ENCODE measurements at places on chromosomes 5 and 9. TPM values are rescaled to one million over a fixed set of nuclear protein-coding genes. Genes with fewer than 3 reads are reported as not detected.

IL3 gene
- polyA plus RNA-seq = not detected

DNA sequence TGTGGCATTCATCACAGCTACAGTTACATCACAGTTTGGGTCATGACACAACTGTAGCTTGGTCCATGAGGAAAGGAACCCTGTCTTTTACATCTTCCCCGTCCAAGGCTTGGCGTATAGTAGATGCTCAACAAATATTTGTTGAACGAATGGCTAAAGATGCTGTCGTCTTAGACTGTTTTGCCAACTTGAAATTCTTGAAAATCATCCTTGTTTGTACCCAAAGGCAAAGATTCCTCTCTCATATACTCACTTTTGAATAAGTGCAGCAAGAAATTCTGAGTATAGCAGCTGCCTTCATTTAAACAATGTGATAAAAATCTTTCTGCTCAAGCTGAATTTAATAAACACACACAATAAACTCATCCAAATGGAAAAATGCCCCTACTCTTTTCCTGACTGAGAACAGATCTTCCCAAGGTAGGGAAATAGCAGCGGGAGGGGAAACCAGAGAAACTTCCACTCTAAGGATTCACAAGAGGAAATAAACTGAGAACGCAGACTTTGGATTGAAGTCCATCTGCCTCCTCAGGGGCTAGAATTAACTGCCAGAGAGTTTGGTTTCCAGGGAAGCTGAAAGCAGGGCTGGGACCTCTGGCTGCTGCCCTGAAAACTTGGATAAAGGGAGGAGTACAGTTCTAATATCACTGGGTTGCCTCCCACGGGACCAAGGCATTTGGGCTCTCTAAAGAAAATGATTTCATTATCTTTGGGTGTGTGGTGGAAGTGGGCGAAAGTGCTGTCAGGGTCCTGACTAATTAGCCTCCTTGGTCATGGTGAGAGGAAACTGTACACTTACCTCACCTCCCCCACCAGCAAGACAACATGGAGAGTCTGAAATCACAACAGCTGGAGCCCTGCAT is 99.1 kb downstream of the DPYSL3 start:
- H3K4me1 ChIP-seq = no peaks in the 10 kb centered on the region
- H3K27me3 ChIP-seq = no peaks in the 10 kb centered on the region
- H3K27ac ChIP-seq = no peak overlapping the region
- no peak for DNase-seq
- no peaks in the 10 kb centered on the region for H3K36me3 ChIP-seq

CAMK4 gene
- 1.2 TPM for polyA plus RNA-seq

- H3K27me3 ChIP-seq = no peaks in the 10 kb centered on the region
- no peaks in the 10 kb centered on the region for H3K36me3 ChIP-seq
- H3K4me1 ChIP-seq = no peaks in the 10 kb centered on the region
- H3K27ac ChIP-seq = no peak overlapping the region
- no peak overlapping the region for H3K4me3 ChIP-seq
- no peak for DNase-seq
These were observed 86.7 kb downstream of the PSD2 start for GRCh38 chr5:139882316-139882715.

SLC6A3 gene
- not detected for polyA plus RNA-seq

- DNase-seq = no peak
- H3K4me3 ChIP-seq = no peak overlapping the region
- no peak overlapping the region for H3K27ac ChIP-seq
- no peaks in the 10 kb centered on the region for H3K27me3 ChIP-seq
These were observed 84.6 kb upstream of the ANXA1 start for GRCh38 chr9:73067074-73067473.

DNA sequence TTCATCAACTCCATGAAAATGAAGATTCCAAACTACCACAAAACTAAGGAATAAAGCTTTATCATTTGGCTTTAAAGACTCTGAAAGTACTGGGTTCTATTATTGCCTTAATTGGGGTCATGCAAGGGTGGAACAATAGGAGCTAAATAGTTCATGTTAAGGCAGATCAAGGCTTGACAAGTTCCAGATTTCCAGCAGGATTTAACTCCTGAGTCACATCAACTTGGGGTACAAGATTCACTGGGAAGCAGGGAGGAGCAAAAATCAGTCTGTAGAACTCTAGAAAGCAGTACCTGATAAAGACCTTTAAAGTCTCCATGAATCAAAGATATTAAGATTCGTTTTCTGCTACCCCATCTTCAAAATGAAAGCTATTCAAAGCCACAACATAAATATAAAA is 41.9 kb upstream of the GLRX start:
- H3K4me3 ChIP-seq = no peak overlapping the region
- H3K27ac ChIP-seq = no peak overlapping the region
- DNase-seq = no peak
- H3K27me3 ChIP-seq = no peaks in the 10 kb centered on the region
- H3K4me1 ChIP-seq = peaks cover 7% of the 10 kb centered on the region
- no peaks in the 10 kb centered on the region for H3K36me3 ChIP-seq

CER1 gene
- polyA plus RNA-seq = not detected

GRCh38 chr9:69097923-69098593 is 62.5 kb downstream of the FXN start:
- H3K4me1 ChIP-seq = peaks cover 5% of the 10 kb centered on the region
- no peaks in the 10 kb centered on the region for H3K36me3 ChIP-seq
- H3K27ac ChIP-seq = no peak overlapping the region
- H3K27me3 ChIP-seq = no peaks in the 10 kb centered on the region
- no peak overlapping the region for H3K4me3 ChIP-seq

Data from liver (tissue), 10 donors.